ENCODE measurements at places on chromosomes 6 and 20.

DNA sequence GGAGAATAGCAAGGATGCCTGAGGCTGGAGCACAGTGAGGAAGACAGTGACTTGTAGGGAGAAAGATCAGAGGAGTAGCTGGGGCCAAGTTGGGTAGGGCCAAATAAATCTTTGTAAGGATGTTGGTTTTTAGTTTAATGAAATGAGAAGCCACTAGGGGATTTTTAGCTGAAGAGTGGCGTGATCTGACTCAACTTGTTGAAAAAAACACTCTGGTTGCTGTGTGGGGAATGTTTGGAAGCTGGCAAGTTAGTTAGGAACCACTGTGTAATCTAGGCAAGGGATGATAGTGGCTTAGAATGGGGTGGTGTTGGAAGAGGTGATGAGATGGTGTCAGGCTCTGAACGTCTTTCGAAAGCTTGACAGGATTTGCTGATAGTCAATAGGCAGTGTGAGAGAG is 176.1 kb upstream of the HDDC2 start:
- no peak for DNase-seq

DNA sequence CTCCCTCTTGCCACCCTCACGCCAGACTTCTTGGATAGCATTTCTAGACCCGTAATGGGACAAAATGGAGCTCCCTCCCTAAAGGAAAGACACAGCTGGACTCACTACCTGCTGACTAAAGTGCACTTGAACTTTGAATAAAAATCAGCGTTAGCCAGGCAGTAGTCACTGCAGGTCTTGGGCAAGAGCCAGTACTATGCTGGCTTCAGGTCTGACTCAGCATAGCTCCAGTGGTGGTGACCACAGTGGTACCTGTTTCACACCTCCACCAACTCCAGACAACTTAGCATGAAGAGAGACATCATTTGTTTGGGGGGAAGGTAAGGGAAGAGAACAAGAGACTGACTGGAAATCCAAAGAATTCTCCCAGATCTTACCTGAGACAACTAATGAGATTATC is 906.8 kb downstream of the GRIK2 start:
- DNase-seq: no peak

GRCh38 chr6:50353603-50354002 is 303.9 kb upstream of the DEFB112 start:
- DNase-seq: no peak

GRCh38 chr6:7938562-7939183 is 28.1 kb upstream of the TXNDC5 start:
- no peak for DNase-seq

GRCh38 chr20:23233341-23233740 is 117.2 kb upstream of the NXT1 start:
- no peak for DNase-seq

DNA sequence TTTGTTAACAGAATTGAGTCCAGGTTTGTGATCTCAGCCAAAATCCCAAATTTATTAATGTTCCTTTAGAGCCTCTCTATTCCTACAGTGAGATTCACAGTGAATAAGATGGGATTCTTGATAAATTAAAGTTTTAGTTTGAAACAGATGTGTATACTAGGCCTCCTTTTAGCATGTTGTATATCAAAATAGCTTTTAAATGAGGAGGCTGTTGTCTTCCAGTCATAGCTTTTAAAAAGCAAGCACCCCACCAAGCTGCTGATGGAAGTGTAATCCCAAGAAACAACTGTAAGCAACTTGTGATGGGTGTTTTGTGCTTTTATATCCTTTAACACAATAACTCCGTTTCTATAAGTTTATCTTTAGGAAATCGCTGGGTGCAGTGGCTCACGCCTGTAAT is 7.0 kb downstream of the GTF2H5 start:
- no peak for DNase-seq

Measured in RWPE1 (cell line).